Activated CD4-positive, CD25-positive, alpha-beta regulatory T cell treated with anti-CD3 and anti-CD28 coated beads, Interleukin-2, amount 50 U/mL, for 16 hours (primary cell): ENCODE measurements at places on chromosomes 6 and 20.

DNA sequence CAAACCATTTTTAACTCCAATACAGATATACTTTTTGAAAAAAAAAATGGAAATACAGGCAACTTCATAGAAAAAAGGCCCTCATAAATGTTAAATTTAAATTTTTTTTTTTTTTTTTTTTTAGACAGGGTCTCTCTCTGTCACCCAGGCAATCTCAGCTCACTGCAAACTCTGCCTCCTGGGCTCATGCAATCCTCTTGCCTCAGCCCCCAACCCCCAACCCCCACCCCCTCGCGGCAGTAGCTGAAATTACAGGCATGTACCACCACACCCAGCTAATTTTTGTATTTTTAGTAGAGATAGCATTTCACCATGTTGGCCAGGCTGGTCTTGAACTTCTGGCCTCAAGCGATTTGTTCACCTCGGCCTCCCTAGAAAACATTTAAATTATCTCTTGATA is 12.8 kb upstream of the ULBP3 start:
- no peak for DNase-seq

DNA sequence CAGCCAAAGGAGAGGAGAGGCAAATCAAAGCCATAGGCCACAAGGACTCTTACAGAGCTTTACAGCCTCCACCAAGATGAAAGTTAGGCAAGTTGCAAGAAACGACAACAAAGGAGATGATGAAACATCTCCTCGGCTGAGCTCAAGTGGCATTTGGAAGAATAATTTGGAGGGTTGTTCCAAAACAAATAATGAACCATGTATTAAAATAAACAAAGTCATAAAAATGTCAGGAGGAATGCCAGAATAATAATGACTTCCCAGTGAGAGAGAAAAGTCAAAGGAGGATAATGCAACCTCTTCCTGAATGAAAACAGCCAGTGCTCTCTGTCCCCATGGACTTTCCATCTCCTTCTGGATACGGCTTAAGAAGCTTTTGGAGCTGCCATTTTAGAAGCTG is 371.4 kb upstream of the ID4 start:
- no peak for DNase-seq

DNA sequence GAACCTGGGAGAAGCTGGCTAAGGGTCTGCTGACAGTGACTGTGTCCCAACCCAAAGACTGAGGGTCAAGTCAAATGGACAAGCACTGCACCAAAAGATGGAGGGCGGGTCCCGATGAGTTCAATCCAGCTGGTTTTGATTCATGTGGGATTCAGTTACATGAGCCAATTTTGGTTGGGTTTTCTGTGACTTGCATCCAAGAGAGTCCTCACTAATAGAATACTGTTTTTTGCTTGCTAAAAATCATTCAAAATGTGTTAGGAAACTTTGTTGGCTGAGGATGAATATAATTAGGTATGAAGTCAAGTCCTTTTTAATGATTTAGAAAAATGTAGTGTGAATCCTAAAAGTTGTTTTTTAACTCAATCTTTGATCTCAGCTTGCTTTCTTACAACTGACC is 323.8 kb upstream of the NOX3 start:
- no peak for DNase-seq

DNA sequence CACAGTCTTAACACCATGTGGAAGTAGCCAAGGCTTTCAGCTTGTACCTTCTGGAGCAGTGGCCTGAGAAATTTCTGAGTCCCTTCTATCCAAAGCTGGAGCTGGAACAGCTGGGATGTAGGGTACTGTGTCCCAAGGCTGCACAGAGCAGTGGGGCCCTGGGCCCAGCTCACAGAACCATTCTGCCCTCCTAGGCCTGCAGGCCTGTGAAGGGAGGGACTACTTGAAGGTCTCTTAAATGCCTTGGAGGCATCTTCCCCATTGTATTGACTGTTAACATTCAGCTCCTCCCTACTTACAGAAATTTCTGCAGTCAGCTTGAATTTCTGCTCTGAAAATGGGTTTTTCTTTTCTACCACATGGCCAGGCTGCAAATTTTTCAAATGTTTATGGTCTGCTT is 156.5 kb upstream of the MANEA start:
- no peak for DNase-seq

DNA sequence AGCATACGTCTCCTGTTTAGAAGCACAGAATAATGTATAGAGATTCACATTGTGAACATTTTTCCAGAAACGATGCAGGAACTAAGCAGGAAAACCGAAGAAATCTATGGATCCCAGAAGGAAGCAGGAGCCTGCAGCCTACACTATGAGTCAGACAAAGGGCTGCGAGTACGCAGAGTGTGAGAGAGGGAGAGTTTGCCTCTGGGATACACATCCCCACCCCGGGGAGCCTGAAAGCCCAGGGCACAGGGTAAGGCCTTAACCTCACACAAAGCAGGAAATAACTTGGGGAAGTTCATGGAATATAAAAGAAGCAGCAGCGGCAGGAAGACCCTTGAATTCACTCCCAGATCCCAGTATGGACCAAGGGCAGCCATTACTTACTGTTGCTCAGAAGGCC is 842.1 kb upstream of the MANEA start:
- DNase-seq: no peak
